ENCODE measurements at places on chromosomes 11 and 22.

DNA sequence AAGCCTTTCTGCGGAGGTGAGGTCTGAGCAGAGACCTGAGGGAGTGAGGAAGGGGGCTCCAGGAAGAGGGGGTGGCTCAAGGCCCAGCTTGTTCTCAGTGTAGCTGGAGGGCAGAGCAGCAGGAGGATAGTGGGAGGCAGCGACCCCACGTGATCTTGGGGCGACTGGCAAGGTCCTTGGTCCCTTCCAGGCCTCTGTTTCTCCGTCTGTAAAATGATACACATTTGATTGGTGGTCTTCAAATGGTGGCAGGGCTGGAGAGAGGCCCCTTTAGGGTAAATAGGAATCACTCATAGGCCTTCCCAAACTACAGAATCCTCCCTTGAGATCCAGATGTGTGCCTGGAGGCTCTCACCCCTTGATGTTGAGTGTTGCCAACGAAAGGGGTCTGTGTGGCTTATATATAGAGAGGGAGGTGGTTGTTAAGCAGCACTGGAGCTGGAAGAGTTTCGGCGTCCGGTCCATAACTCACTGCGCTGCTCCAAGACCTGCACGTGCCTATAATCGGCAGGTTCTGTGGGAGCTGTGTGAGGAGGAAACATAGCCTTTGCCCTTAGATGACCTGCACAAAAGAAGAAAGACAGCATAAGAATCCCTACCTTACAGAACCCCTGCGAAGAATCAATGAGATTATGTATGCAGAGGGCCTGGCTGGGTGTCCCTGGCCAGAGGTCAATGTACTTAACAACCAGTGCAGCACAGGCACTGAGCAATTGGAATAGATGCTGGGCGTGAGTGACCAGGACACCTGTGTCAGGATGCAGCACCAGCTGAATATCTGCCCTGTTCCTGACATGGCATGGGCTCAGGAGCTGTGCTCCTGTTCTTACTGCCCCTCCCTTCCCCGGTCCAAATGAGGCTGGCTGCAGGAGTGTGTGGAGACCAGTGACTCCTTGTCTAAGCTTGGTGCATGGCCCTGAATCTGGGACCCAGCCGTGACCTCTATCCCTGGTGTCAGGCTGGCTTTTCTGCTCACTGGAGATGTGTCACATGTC, 28.7 kb downstream of the OTOG start:
- no peak for DNase-seq

- DNase-seq = no peak
These were observed 416.3 kb downstream of the BUD13 start for GRCh38 chr11:116356451-116356850.

GRCh38 chr11:1947592-1948237, 583 bp downstream of the MRPL23 start:
- no peak for DNase-seq

DNA sequence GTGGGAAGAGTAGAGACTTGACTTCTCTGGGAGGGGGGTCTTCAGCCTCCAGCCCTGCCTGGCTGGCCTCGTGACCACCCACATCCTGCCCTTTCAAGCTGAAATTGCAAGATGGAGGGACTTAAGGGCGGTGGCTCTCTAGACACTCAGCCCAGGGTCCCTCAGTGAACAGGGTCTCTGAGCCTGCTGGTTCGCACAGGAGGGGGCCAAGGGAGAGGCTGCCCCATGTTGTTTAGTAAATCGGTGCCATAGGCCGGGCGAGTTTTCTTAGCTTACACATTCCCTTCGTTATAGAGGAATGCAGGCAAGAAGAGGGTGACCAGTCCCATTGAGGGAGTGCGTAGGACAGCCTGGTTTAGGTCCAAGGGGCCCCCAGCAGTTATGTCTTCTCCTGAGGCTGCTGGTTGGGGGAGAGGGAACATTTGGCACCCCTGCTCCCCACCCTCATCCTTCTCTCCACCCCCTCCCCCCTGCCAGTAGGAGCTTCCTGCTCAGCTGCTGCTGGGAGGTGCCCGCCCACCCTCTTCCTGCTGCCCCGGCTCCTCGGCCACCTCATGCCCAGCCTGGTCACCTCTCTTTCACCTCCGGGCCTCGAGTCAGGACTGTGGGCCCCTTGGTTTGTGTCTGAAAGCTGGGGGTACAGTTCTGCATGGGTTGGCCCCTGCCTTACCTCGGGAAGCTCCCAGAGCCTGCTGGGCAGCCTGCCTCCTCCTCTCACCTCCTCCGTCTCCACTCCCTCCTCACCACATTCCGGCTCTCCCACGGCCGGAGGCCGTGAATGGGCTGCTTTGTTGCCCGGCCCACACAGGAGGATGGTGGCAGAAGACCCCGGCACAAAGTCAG, 3.9 kb downstream of the FRMD8 start:
- DNase-seq = no peak

- no peak for DNase-seq
These were observed 36.9 kb downstream of the GALNT18 start for GRCh38 chr11:11584937-11585336.
